Stimulated activated CD4-positive, alpha-beta T cell treated with anti-CD3 and anti-CD28 coated beads, Interleukin-2, amount 100 ng/mL, for 24 hours (primary cell): ENCODE measurements at places on chromosomes 3 and 15.

GRCh38 chr3:197024881-197025735 lies 4.5 kb downstream of the MELTF start:
- no peak for DNase-seq

- DNase-seq = peak; percentile 19
These were observed 25.3 kb downstream of the ADGRG7 start for GRCh38 chr3:100634493-100635272.

GRCh38 chr3:1613962-1614361 lies 484.7 kb upstream of the CNTN4 start:
- DNase-seq = no peak

DNA sequence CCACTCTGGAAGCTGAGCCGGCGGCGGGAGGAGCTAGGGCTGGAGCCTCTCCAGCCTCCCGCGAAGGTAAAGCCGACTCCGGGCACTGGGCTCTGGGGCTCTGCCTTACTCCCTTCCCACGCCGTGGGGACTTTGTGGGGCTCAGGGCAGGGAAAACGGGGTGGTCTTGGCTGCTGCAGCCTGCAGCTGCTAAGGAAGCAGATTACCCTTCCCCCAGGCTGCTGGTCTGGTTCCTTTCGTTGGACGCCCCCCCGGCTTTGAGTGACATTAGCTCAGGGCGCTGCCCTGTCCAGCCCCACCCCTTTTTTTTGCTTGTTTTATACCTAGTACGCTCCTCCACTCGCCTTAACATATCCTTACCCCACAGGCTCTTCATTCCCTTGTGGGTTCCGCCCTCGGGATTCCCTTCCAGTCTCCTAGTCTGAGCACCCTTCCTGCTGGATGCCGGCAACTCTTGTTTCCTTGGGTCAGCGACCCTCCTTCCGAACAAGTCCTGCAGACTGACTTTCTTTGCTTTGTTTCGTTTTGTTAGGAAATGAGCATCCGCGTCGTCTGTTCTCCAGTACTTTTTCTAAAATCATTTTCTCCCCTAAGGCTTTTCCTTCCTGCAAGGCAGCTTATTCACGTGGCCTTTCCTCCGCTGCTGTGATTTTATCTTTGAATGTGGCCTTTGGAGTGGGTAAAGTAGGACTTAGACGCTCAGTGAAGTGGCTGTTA lies 551 bp downstream of the DNAJC13 start:
- peak; percentile 57 for DNase-seq

- DNase-seq = no peak
These were observed 433.5 kb upstream of the PPP2R3A start for GRCh38 chr3:135532021-135532420.

- DNase-seq = no peak
These were observed 10.3 kb downstream of the ISL2 start for GRCh38 chr15:76346669-76347481.

GRCh38 chr15:56672721-56673120 lies 60.6 kb downstream of the ZNF280D start:
- DNase-seq = no peak

DNA sequence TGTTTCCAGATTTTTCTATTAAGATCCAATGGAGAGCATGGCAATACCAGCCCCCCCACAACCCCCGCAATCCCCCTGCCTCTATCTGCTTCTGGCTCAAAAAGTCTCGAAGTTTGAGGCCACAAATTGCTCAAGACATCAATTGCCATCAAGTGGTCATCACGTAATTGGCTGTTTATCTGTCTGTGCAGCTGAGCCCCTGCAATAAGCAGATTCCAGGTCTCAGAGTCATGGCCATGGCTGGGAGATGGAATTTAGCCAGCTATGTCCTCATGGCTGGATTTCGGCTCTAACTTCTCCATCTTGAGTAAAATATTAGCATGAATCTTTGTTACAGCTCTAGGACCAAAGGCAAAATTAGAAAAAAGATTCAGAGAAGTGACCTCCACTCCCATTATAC lies 22.7 kb downstream of the SSUH2 start:
- DNase-seq = no peak

DNA sequence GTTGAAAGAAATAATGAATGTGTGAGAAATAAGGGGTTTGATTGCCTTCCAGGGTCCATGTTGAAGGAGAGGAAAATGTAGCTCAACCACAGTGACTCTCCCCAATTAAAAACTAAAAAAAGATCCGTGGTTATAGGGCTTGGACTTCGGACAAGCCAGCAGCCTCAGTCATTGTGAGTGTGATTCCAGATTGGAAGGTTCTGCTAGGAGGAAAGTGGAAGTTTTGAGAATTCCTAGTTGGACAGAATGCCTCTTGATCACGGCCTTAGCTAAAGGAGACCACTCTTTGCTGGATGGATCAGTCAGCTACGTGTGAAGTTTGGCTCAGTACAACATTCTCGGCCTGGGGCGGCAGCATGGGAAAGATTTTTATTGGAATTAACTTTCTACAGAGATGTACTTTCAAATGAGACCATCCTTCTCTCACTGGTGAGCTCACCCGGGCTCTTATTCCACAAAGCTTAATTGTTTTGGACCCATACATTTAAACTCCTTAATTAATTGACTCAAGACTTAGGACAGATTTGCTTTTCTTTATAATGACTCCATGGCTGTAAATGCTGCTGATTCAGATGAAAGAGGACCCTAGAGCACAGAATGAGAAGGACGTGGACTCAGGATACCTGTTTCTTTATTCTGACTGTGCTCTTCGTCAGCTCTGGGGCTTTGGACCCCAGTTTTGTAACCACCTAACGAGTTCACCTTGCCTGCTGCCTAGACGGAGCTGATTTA lies 27.5 kb downstream of the FLNB start:
- no peak for DNase-seq

DNA sequence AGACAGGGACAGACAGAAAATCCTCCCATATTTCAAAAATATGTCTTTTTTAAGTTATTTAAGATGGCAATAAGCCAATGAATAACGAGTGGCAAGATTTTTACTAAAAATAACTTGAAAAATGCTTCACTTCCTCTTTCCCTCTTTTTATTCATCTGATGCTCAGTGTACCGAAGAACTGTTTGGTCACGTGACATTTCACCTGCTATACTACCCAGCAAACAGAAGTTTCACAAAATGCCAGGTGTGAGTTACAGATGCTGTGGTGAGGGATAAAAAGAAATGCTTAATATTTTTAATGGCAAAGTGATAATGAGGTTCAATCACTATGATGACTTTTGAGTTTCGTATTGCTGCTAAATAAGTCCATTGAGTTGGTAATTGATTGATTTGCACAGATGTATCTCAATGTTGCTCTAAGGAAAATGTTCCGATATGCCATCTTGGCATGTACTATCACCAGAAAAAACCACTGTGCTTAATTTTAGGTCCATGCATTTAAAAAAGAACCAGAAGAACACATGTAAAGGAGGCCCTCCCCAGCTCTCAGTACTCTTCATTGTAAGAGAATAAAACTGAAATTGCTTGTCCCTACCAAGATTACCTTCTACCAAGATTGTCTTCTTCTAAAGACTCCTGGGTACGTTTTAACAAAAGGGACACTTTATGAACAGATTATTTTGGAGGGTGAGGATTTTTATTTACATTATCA lies 26.0 kb upstream of the SEC62 start:
- DNase-seq = no peak
